ENCODE measurements at places on chromosomes 7 and 10.

- DNase-seq = no peak
These were observed 22.1 kb downstream of the CFAP46 start for GRCh38 chr10:132920101-132920925.

- DNase-seq = no peak
These were observed 19.5 kb downstream of the TAS2R41 start for GRCh38 chr7:143497008-143497795.

DNA sequence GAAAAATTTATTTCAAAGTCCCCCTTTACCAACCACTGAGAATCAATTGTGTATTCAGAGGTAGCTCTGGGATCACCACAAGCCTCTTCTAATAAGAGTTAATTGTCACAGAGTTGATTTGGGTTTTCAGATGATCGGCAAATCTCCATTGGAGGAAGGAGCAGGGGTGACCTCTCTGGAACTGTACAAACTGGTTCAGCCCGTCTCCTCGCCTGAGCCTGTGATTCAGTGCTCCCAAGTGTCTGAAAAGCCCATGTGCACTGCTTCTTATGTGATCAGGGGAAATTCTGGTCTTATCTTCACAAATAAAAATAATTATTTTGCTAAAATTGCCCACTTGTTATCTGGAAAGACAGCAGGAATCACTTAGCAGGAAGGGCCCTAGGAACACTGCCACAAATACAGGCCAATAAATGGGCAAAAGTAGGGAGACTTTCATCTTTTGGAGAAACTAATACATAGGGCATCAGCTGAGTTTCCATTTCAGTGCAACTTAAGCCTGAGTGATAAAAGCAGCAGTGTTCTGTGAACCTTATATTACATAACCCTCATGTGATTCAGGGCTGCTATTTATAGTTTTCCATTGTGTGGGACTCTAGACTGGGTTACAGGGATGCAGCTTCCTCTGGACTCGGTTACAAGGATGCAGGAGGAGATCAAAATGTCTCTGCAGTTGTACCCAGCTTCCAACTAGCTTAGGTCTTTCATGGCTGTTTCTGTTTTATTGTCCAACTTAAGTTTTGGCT, 32.3 kb downstream of the CDK1 start:
- no peak for DNase-seq

- no peak for DNase-seq
These were observed 699.3 kb downstream of the INHBA start for GRCh38 chr7:41003611-41003940.
